ENCODE measurements at places on chromosomes 13 and 19.

DNA sequence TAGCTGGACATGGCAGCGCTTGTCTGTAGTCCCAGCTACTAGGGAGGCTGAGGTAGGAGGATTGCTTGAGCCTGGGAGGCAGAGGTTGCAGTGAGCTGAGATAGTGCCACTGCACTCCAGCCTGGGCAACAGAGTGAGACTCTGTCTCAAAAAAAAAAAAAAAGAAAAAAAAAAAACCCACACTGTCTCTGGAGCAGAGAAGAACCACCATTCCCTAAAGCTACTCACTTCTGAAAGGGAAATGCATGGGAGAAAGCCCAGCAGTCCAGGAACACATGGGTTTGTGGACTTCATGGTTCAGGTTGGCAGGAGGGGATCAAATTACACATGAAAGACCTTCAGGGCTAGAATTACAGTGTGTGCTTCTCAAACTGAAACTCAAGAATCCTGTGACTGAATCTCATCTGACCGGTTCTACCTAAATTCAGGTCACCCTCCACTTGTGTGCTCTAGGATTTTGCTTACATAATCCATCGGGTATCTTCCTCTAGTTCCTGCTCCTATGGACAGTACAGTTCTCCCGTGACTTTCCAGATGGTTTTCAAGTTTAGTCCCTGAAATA lies 30.2 kb upstream of the CPB2 start:
- no peak for DNase-seq

DNA sequence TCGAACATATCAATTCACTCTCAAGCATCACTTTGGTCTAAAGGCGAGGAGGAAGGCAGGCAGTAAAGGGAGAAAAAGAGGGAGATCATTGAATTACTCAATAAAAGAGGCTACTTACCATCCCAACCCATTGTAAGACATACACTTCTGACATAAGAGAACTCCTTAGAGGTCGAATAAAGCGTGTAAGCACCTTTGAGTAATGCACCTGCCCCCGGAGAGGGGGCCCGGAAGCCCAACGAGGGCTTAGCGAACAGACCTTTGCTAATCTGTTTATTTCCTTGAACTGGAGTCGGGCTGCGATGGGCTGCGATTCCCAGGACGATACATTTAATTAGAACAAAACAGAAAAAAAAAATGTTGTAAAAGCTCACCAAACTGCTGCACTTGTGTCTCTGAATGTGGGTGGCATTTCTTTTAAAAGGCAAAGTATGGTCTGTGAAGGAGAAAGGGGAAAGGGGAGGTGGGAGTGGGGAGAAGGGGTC lies 3.0 kb downstream of the ZC3H4 start:
- no peak for DNase-seq

- DNase-seq, result no peak
These were observed 53.8 kb downstream of the KLF2 start for GRCh38 chr19:16378291-16378889.

- no peak for DNase-seq
These were observed 1.2 kb upstream of the MADCAM1 start for GRCh38 chr19:495081-495401.

- DNase-seq, result no peak
These were observed 14.7 kb downstream of the KLF2 start for GRCh38 chr19:16339361-16339725.

GRCh38 chr19:1016647-1017114 lies 4.2 kb downstream of the TMEM259 start:
- no peak for DNase-seq

DNA sequence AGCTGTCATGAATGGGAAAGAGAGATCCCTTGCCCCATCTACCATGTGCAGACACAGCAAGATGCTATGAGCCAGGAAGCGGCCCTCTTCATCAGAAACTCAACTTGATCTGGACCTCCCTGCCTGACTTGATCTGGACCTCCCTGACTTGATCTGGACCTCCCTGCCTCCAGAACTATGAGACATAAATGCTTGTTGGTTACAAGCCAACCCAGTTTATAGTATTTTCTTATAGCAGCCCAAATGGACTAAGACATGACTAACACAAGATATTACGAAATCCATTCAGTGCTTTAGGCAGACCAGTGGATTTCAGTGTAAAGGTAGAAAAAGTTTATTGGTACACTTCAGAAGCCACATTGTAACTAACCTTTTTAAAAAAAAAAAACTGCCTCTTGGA lies 15.6 kb downstream of the PCID2 start:
- DNase-seq, result no peak

DNA sequence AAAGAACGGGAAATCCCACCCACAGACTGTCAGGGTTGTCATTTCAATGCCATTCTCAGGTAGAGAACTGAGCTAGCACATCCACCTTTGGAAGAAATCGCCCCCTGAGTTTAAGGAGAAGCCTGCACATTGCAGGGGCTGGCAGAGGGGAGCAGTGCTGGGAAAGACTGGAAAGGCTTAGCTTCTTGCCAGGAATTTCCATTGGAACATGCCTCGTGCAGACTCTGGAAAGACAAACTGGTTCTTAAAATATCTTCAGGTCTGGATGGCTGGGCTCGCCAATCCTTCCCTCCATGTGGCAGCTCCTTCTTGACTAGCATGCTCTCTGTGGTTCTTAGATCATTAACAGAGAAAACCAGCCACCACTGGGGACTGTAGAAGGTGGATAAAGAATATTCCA lies 414.1 kb downstream of the TSHZ3 start:
- DNase-seq, result no peak

GRCh38 chr19:33752018-33752800 lies 44.5 kb upstream of the KCTD15 start:
- DNase-seq, result no peak

DNA sequence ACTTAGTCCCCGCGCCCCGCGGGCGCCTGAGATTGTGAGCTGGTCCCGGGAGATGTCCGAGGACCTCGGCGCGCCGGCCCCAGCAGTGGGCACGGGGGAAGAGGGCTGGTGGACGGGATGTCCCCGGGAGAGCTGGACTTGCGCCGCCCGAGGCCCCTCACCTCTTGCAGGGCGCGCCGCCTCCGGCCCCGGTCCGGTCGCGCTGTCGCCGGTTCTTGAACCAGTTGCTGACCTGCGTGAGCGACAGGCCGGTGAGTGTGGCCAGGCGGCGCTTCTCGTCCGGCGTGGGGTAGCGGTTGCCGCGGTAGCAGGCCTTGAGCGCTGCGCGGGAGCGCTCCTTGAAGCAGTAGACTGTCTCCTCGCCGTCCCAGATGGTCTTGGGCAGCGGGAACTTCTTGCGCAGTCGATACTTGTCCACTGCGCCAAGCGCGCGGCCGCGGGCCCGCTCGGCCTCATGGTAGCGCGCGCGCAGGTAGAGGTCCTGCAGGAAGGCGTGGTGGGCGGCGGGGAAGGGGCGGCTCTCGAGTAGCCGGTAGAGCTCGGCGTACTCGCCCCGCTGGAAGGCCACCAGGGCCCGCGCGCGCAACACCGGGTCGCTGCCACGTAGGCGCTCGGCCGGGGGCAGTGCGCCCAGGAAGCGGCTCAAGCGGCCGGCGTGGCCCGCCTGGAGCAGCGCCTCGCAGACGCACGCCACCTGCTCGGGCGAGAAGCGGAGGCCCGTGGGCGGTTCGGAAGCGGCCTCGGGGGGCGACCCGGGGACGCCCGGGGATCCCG lies 984 bp downstream of the SIX5 start:
- DNase-seq, result peak; percentile 53

DNA sequence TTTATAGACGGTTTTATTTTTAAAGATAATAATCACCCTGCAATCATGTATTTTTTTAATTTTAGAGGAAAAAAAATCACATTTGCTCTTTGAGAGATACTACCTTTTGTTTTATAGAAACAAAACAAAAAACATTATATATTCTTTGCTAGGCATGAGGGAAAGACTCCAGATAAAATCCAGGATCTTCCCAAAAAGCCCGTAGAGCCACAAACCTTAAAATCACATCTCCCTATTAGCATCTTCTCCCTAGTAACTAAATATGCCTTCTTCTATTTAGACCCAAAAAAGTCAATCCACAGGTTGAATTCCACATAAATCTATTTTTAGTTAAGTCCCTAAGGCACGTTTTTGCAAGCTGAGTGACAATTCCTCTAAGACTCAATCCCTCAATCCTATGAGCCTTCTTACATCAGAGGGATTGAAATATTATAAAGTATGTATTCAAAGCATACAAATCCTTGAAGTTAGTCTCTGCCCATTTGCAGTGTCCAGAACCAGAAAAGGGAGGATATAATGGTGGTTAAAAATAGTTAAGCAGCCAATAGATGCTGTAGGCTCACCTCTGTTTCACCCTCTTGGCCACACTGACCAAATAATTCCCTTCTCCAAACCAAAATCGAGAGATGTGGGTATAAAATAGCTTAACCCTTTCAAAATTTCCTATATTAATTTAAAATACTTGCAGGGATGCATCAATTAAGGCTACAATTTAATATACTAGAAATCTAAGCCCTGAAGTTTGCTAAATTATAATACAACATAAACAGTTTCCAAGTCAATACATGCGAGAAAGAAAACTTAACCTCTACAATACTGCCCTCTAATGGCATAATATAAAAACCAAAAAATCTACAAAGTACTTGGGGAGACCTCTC lies 64.0 kb downstream of the SERP2 start:
- DNase-seq, result no peak

DNA sequence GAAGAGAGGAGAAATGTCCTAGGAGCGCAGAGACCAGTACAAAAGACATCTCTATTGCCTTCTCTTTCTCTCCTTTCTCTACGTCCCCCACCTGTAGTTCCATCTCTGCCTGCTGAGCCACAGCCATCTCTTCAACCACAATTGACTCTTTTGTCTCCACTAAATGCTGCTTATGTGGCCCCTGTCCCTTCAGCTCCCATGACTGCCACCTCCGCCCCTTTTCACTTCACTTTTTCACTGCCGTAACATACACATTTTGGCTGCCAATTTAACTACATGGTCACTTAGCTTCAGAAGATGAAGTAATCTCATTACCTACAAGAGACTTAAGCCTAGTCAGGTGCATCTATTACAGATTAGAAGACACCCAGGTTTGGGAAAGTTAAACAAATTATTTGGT lies 81.9 kb downstream of the MZT1 start:
- no peak for DNase-seq

DNA sequence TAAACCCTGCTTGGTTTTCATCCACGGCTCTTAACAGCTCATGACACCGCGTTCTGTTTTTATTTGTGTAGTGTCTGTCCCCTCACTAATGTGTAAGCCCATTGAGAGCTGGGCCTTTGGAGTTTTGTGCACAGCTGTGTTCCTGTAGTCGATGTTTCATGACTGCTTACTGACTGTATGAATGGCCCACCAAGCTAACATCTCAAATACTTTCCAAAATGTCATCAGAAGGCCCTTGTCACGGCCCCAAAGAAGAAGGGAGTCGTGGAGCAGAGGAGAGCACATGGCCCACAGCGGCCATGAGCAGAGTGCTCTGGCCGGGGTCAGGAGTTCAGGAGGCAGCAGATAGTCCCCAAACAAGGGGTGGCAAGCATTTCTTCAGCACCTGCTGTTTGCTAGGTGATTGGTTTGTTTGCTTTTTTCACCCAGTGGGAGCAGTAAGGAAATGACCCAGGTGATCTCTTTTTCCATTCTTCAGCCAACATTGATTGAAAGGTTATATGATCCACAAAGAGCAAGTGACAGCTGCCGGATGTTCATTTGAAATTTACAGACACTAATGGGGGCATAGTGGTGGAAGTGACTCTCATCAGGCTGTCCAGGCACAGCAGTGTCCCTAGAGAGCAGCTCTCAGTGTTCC lies 315.2 kb downstream of the ATP8A2 start:
- no peak for DNase-seq

DNA sequence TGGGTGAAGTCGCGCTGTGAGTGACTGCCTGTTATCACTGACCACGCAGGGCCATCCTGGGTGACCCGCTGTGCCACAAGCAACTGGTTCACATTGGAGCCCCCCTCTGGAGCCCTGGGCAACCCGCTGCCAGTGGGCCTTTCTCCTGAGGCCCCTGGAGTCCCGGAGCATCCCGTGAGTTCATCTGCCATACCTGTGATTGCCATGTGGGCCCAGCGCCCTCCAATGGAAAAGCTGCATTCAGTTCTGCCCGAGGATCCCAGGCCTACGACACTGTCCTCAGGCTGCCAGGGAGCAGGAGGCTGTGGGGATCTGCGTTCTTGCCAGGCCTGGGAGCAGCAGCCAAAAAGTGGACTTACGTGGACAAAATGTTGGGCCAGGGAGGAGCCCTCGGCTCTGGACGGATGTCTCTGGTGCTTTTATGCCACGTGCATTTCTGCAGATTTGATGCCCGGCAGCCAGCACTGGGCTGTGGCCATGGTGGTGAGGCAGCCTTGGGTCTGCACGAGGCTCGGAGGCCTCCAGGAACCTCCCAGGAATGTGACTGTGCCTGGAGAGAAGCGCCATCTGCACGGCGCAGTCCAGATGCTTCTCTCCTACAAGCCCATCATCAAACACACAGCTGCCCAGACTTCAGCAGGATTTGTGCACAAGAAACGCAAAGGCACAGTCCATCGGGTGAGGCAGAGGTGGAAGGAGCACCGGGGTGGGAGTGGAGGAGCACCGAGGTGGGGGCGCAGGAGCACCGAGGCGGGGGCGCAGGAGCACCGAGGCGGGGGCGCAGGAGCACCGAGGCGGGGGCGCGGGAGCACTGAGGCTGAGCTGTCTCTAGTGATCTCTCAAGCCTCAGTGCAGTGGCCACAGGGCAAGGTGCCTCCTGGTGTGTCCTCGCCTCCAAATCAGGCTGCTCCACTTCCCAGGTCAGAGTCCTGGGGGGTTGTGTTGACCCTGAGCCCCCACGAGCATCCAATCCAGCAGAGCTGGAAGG lies 44.0 kb downstream of the C13orf46 start:
- peak; percentile 12 for DNase-seq
